ENCODE measurements at places on chromosomes 6 and 20. TPM values are rescaled to one million over a fixed set of nuclear protein-coding genes. Genes with fewer than 3 reads are reported as not detected.
A peak's percentile ranks its signal among the peaks of the same experiment; 100 is the strongest.

DNA sequence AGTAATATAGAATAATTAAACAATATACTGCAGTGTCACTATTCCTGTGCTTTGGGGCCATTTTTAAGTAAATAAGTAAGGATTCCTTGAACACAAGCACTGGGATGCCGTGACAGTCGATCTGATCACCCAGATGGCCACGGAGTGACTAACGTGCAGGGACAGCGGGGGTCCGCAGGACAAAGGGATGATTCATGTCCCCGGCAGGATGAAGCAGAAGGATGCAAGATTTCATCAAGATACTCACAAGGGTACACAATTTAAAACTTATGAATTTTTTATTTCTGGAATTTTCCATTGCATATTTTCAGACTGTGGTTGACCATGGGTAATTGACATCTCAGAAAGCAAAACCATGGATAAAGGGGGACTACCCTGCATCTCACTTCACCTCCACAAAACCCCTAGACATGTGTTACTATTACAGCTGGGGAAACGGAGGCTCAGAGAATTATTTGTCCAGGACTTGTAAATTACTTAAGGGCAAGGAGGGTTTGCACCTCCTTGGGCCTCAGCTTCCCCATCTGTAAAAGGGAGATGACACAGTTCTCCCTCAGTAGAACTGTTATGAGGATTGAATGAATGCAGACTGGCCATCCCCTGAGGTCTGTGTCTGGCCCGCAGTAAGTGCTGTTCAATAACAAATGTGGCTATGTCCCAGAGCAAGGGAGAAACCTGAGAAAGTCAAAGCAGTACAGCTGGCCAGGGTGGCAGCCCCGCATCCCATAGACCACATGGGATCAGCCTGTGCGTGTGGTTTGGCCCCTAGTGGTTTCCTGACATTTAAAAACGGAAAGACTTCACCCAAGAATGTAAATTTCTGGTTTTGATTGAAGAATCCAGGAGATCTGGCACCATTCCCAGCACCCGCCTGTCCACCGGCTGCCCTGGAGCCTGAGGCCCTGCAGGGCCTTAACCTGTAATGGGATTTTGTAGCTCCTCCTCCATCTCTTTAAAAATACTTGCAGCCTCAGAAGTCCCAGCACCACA is 235.5 kb downstream of the BMP7 start:
- H3K4me1 ChIP-seq, result no peaks in the 10 kb centered on the region
- no peak overlapping the region for H3K4me3 ChIP-seq
- H3K27me3 ChIP-seq, result no peaks in the 10 kb centered on the region
- H3K27ac ChIP-seq, result no peak overlapping the region
- H3K36me3 ChIP-seq, result no peaks in the 10 kb centered on the region

The FKBP1C gene
- 1.5 TPM for total RNA-seq

GRCh38 chr20:62831361-62831788 is 14.5 kb downstream of the COL9A3 start:
- H3K27ac ChIP-seq, result no peak overlapping the region
- H3K4me1 ChIP-seq, result no peaks in the 10 kb centered on the region
- H3K27me3 ChIP-seq, result no peaks in the 10 kb centered on the region
- DNase-seq, result peak; percentile 36
- no peak overlapping the region for H3K4me3 ChIP-seq
- no peaks in the 10 kb centered on the region for H3K36me3 ChIP-seq

The ADGRB3 gene
- total RNA-seq, result not detected

- no peaks in the 10 kb centered on the region for H3K4me1 ChIP-seq
- H3K36me3 ChIP-seq, result peaks cover 17% of the 10 kb centered on the region
- H3K27me3 ChIP-seq, result no peaks in the 10 kb centered on the region
- DNase-seq, result no peak
Measured at GRCh38 chr6:105319331-105319730, 83.6 kb downstream of the PREP start.

- no peak overlapping the region for H3K4me3 ChIP-seq
- H3K27me3 ChIP-seq, result no peaks in the 10 kb centered on the region
- no peaks in the 10 kb centered on the region for H3K4me1 ChIP-seq
- DNase-seq, result no peak
Measured at GRCh38 chr6:144834426-144835038, 549.4 kb downstream of the UTRN start.

DNA sequence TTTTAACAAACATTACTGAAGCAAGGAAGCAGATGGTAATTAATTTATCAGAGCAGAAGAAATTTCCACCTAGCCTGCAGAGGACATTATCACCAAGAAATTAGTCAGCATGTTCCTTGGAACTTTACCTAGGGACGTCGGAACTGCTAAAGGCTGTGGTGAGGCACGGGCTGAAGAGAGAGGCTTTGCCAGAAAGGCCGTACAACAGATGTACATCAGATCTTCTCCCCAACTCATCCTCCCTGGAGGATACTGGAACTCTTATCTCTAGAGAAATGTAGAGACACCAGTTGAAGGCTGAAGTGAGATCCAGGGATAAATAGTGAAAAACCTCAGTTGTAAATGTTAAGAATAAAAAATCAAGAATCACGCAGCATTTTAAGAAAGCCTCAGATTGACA is 257.1 kb downstream of the SAMD5 start:
- no peak for DNase-seq
- no peaks in the 10 kb centered on the region for H3K27me3 ChIP-seq
- no peaks in the 10 kb centered on the region for H3K36me3 ChIP-seq

- no peak for DNase-seq
- H3K27me3 ChIP-seq, result no peaks in the 10 kb centered on the region
- no peak overlapping the region for H3K27ac ChIP-seq
Measured at GRCh38 chr20:1881240-1881835, 13.9 kb upstream of the SIRPA start.

DNA sequence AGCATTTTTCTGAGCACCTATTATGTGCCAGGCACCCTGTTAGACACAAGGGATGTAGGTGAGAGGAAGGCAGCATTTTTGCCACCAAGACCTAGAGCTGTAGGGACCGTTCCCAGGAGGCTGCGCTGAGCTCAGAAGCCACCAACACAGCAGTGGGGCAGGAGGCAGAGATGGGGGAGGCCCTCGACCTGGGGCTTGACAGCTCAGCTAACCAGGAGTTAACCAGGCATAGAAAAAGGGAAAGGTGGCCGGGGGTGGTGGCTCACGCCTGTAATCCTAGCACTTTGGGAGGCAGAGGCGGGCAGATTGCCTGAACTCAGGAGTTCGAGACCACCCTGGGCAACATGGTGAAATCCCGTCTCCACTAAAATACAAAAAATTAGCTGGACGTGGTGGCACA is 29.5 kb downstream of the KIF25 start:
- no peaks in the 10 kb centered on the region for H3K4me1 ChIP-seq
- H3K27ac ChIP-seq, result no peak overlapping the region
- no peak for DNase-seq
- no peaks in the 10 kb centered on the region for H3K36me3 ChIP-seq

DNA sequence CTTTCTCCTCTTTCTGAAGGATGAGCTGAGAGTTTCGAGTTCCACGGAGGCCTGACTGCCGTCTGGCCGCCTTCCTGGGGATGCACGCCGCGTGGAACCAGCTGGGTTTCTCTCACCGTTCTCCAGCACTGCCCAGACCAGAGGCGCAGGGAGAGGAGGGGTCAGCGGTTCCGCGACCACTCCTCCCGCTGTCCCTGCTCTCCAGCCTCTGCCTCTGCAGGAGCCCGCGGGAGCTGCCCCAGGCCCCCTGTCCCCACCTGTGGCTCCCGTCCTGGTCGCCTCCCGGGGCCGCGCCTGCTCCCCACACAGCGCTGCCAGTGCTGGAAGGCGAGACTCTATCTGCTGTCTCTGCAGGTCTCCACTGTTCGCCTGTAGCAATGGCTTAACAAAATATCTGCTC is 106.8 kb upstream of the AFDN start:
- H3K27ac ChIP-seq, result no peak overlapping the region
- no peak for DNase-seq
- H3K4me3 ChIP-seq, result no peak overlapping the region
- H3K4me1 ChIP-seq, result no peaks in the 10 kb centered on the region

The OPRL1 gene
- 0.38 TPM for total RNA-seq

The PYGB gene
- 32.5 TPM for total RNA-seq

The OPRM1 gene
- total RNA-seq, result not detected

The C4B gene
- 3.7 TPM for total RNA-seq

- H3K4me1 ChIP-seq, result peaks cover 5% of the 10 kb centered on the region
- no peaks in the 10 kb centered on the region for H3K27me3 ChIP-seq
- no peak overlapping the region for H3K27ac ChIP-seq
Measured at GRCh38 chr6:20564777-20565176, 30.5 kb downstream of the CDKAL1 start.

The WFDC12 gene
- total RNA-seq, result not detected

- no peak overlapping the region for H3K4me3 ChIP-seq
- H3K27me3 ChIP-seq, result no peaks in the 10 kb centered on the region
- no peaks in the 10 kb centered on the region for H3K4me1 ChIP-seq
- no peak overlapping the region for H3K27ac ChIP-seq
- no peaks in the 10 kb centered on the region for H3K36me3 ChIP-seq
- no peak for DNase-seq
Measured at GRCh38 chr6:13260831-13261230, 67.5 kb downstream of the TBC1D7 start.

GRCh38 chr6:30955367-30956042 is 14.7 kb downstream of the MUCL3 start:
- peaks cover 17% of the 10 kb centered on the region for H3K4me1 ChIP-seq
- peak overlapping the region; percentile 65 for H3K4me3 ChIP-seq
- H3K36me3 ChIP-seq, result no peaks in the 10 kb centered on the region

DNA sequence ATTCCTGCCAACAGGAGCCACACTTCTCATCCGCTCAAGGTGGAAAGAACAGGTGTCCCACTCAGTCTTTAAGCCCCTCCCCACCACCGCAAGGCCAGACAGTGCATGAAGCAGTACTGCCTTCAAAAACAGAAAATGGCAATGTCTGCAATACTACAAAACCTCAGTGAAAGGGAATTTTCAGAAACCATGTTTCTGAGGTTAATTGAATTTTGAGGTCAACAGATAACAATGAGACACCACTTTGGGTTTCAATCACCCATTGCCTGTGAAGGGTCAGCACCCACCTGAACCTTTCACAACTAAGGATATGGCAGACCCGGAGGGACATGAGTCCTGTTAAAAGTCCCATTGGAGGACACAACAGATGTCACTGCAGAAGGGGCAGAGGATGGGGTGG is 13.0 kb downstream of the ZC3H12D start:
- no peak overlapping the region for H3K27ac ChIP-seq
- H3K4me3 ChIP-seq, result no peak overlapping the region
- H3K27me3 ChIP-seq, result no peaks in the 10 kb centered on the region
- peaks cover 4% of the 10 kb centered on the region for H3K36me3 ChIP-seq

The REM1 gene
- total RNA-seq, result not detected

- H3K4me3 ChIP-seq, result no peak overlapping the region
- peaks cover 3% of the 10 kb centered on the region for H3K36me3 ChIP-seq
- no peak for DNase-seq
- no peak overlapping the region for H3K27ac ChIP-seq
Measured at GRCh38 chr20:41179961-41180360, 42.6 kb downstream of the PLCG1 start.

The B3GAT2 gene
- not detected for total RNA-seq

- peak; percentile 40 for DNase-seq
- no peak overlapping the region for H3K4me3 ChIP-seq
- peaks cover 22% of the 10 kb centered on the region for H3K4me1 ChIP-seq
- H3K36me3 ChIP-seq, result peaks cover 79% of the 10 kb centered on the region
Measured at GRCh38 chr20:58907320-58908137, 55.0 kb downstream of the GNAS start.

The TEAD3 gene
- total RNA-seq, result 0.53 TPM

- no peak overlapping the region for H3K4me3 ChIP-seq
- no peak for DNase-seq
- H3K4me1 ChIP-seq, result no peaks in the 10 kb centered on the region
Measured at GRCh38 chr6:89984926-89985750, 90.9 kb downstream of the GJA10 start.

DNA sequence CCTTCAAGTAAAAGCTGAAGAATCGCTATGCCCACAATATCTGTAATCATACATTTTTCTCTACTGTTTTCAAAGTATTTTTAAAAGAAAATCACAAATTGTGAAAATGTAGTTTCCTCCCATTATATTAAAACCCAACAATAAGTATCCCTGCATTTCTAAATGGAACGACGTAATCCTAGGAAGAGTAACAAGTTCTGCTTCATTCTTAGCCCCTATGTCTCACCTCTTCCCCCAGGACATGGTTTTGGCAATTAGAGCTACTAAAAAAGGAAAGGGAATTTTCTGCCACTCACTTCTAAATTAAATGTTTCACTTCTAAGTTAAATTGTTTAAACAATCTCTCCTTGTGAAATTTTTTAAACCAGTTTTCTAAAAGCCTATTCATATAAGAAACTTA is 47.4 kb downstream of the TBPL1 start:
- H3K27me3 ChIP-seq, result no peaks in the 10 kb centered on the region
- no peak overlapping the region for H3K27ac ChIP-seq
- DNase-seq, result no peak
- no peak overlapping the region for H3K4me3 ChIP-seq
- no peaks in the 10 kb centered on the region for H3K36me3 ChIP-seq

DNA sequence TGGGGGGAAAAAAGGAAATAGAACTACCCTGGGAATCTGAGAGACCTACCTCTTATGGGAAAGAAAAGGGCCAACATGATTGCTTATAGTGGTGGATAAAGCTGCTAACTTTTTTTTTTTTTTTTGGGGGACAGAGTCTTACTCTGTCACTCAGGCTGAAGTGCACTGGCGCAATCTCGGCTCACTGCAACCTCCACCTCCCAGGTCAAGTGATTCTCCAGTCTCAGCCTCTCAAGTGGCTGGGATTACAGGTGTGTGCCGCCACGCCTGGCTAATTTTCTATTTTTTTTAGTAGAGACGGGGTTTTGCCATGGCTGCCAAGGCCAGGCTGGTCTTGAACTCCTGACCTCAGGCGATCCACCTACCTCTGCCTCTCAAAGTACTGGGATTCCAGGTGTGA is 39.5 kb upstream of the TBC1D22B start:
- no peak overlapping the region for H3K27ac ChIP-seq
- no peak overlapping the region for H3K4me3 ChIP-seq
- peaks cover 9% of the 10 kb centered on the region for H3K4me1 ChIP-seq
- no peaks in the 10 kb centered on the region for H3K27me3 ChIP-seq
- no peaks in the 10 kb centered on the region for H3K36me3 ChIP-seq

The CDH26 gene
- total RNA-seq, result 0.91 TPM

The CENPW gene
- 54.1 TPM for total RNA-seq

The NKX2-4 gene
- total RNA-seq, result not detected

- no peak overlapping the region for H3K27ac ChIP-seq
- no peak overlapping the region for H3K4me3 ChIP-seq
- H3K36me3 ChIP-seq, result no peaks in the 10 kb centered on the region
- H3K4me1 ChIP-seq, result no peaks in the 10 kb centered on the region
- H3K27me3 ChIP-seq, result no peaks in the 10 kb centered on the region
Measured at GRCh38 chr6:71544028-71544427, 255.4 kb downstream of the OGFRL1 start.

DNA sequence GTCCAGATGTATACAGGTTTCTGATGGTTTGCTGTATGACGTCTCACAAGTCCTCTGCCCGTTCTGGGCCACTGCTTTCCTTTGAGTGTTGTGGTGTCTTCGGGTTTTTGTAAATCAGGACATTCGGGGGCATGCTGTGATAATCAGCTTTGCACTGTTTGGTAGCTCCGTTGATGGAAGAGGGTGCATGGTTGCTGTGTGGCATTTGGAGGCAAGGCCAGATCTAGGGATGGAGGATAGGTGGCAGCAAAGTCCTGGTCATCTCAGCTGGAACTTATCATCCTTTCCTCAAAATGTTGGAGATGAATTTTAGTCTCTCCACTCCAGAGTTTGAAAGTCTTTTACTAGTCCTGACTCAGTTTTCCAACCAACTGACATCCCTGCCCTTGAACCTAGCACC is 91.0 kb downstream of the SCP2D1 start:
- H3K27me3 ChIP-seq, result no peaks in the 10 kb centered on the region
- no peak for DNase-seq
- no peaks in the 10 kb centered on the region for H3K36me3 ChIP-seq
- no peaks in the 10 kb centered on the region for H3K4me1 ChIP-seq

GRCh38 chr6:169498916-169499513 is 202.8 kb downstream of the WDR27 start:
- no peak overlapping the region for H3K27ac ChIP-seq
- no peak overlapping the region for H3K4me3 ChIP-seq
- DNase-seq, result no peak
